ENCODE measurements at places on chromosomes 3 and 15.

GRCh38 chr3:82386647-82387046 lies 625.2 kb upstream of the GBE1 start:
- no peak for DNase-seq

DNA sequence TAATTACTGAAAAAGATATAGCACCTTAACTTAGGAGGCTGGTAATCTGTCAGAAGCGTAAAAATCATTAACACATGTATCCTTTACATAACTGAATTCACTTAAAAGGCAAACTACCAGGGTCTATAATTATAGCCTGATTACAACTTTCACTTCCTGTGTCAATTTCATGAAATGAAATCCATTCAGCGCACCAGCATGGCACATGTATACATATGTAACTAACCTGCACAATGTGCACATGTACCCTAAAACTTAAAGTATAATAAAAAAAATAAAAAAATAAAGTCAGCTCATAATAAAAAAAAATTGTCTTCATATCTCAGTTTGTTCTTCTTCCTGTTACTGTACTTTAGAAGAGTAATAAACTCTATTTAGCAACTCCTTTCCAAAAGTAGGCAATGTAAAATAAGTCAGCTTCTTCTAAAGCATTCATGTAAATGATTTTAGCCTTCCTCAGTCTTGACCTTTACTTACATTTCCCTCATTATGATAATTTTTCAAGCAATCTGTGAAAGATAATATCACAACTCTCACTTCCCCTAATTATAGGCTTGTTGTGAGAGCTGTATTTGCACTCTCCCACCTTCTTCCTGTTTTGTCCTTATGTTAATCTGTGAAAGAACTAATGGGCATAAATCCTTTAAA lies 50.1 kb downstream of the KBTBD8 start:
- no peak for DNase-seq

GRCh38 chr3:188154809-188155574 lies 1.0 kb downstream of the LPP start:
- no peak for DNase-seq

- DNase-seq, result no peak
These were observed 73.6 kb upstream of the ACAD9 start for GRCh38 chr3:128805772-128806171.

DNA sequence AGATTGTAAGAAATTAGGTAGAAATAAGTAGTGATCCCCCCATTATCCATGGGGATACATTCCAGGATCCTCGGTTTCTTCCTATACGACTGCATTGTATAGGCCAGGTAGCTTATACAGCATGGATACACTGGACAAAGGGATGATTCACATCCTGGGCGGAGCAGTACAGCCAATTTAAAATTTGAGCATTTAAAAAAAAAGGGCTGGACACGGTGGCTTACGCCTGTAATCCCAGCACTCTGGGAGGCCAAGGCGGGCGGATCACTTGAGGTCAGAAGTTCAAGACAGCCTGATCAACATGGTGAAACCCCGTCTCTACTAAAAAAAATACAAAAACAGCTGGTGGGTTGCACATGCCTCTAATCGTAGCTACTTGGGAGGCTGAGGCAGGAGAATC lies 976 bp upstream of the ARGFX start:
- no peak for DNase-seq

GRCh38 chr15:92904722-92905571 lies 4.8 kb downstream of the CHD2 start:
- no peak for DNase-seq

- no peak for DNase-seq
These were observed 1078.5 kb downstream of the TUSC7 start for GRCh38 chr3:117788061-117788460.

- no peak for DNase-seq
These were observed 6.3 kb downstream of the FBXL22 start for GRCh38 chr15:63603516-63603915.

DNA sequence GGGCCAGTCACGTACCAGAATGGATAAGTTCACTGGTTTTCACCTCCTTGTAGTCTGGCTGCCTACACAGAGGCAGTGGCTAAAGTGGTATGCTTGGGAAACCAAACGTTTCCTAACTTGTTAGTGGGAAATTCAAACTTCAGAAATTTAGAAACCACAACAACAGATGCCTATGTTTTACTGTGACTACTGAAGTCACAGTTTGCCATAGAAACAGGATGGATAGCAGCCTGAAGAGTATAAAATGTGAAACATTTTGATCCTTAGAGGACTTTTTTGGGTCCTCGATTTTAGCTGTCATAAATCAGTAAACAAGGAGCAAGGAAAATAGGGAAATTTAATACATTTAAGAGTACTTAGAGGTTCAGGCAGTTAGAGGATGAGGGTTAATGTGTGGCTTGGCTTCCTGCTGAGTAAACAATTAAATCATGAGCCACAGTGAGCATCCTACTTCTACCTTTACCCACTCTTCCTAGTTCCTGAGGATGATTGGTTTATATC lies 48.6 kb downstream of the CMSS1 start:
- DNase-seq, result no peak

DNA sequence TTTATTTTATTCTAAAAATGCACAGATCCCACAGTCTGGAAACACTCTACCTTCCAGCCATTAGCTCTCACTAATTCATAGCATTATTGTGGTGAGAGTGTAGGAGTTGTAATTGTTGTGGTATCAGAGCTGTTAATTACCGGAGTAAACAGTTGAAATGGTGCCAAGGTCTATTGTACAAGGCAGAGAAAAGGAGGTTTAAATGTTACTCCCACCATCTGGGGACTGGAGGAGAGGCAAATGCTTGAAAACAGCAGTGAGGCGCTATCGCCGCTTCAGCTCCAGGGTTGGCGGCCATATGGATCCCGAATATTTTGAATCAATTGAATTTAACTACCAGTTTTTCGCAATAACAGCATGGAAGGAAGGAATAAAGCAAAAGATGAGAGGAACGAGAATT lies 113.1 kb upstream of the C15orf61 start:
- DNase-seq, result no peak

DNA sequence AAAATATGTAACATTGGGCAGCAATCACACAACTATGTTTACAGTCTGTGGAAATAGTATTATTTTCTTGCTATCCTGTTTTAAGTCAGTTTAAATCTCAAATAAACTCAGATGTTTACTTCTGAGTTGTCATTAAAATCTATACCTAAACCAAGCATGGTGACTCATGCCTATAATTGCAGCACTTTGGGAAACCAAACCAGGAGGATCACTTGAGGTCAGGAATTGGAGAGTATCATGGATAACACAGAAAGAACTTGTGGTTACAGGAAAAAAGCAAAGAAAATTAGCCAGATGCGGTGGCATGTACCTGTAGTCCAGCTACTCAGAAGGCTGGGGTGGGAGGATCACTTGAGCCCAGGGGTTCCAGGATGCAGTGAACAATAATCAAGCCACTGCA lies 631.6 kb upstream of the EPHA6 start:
- no peak for DNase-seq

- DNase-seq, result no peak
These were observed 207.9 kb downstream of the ZIC1 start for GRCh38 chr3:147616998-147617619.

DNA sequence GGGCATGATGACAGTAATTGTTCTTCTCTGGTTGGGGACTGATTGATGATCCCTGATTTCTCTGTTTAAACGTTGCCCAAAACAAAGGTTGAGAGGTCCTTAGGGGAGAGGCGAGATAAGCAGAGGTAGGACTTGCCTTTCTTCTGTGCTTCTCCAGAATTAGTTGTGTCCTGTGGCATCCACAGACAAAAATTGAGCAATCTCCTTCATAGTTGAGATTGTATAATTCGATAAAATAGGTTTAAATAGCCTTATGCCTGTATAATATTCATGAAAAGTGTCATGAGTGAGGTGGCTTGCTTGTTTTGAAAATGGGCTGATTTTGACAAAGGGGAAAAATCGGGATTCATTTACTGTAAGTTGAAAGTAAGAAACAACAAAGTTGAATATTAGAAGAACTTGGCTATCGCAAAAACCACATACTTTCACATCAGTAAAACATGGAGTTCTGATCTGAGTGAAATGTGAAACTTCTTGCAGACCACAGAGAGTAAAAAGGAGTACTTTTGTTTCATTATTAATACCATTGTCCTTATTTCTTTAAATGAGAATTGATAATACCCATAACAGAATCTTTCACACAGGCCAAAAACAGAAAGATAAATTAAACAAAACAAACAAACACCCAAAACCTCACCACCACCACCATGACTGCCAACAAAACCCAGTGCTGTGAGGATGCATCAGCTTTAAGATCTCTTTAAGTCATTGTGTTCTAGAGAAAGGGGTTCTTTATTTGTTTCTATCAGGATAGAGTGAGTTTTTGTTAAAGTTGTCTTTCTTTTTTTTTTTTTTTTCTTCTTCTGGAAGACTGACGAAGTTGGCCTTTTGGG lies 155.7 kb downstream of the LPP start:
- no peak for DNase-seq

DNA sequence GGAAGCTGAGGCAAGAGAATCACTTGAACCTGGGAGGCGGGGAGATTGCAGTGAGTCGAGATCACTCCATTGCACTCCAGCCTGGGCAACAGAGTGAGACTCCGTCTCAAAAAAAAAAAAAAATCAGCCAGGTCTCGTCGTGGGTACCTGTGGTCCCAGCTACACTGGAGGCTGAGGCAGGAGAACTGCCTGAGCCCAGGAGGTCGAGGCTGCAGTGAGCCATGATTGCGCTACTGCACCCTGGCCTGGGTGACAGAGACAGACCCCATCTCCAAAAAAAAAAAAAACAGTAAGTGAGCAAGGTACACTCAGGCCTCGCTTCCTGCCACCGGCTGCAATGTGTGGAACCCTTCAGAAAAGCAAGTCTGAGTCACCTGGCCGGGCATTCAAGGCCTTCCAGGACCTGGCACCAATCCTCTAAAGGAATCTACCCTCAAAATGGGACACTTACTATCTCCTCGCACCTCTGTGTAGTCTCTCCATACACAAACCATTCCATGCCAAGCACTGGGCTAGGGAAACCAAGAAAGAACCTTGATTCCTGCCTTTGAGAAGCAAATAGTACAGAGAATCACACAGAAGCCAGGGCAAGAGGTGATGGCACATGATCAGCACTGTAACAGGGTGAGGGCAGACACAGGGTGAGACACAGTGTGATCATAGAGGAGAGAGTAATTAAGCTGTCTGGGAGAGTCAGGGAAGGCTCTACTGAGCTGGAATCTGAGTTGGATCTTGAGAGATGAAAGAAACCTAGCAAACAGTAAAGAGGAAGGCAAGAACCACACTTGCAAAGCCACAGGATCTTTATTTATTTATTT lies 9.7 kb downstream of the SCAMP2 start:
- no peak for DNase-seq

All from PC-9 (cell line).